ENCODE measurements at places on chromosomes 5 and 9. TPM values are rescaled to one million over a fixed set of nuclear protein-coding genes. Genes with fewer than 3 reads are reported as not detected.

The NDST1 gene
- total RNA-seq = 64.7 TPM

The IFNA8 gene
- total RNA-seq = not detected

The ZCCHC7 gene
- total RNA-seq = 12.5 TPM

The GKAP1 gene
- 5.7 TPM for total RNA-seq

The SMIM3 gene
- total RNA-seq = 4.1 TPM

The SPINK14 gene
- not detected for total RNA-seq

Data from A549 treated with CORT108297 at 1 μM for 4 hours (cell line).